ENCODE measurements at places on chromosomes 1 and 21. TPM values are rescaled to one million over a fixed set of nuclear protein-coding genes. Genes with fewer than 3 reads are reported as not detected.

GRCh38 chr1:232629250-232630046, 485 bp downstream of the SIPA1L2 start:
- DNase-seq = peak; percentile 32

The SMIM12 gene
- 43.2 TPM for total RNA-seq

GRCh38 chr1:65946960-65947359, 154.3 kb downstream of the PDE4B start:
- DNase-seq = no peak

The B3GALT6 gene
- 41.1 TPM for total RNA-seq

- no peak for DNase-seq
Measured at GRCh38 chr1:64212031-64212430, 8.6 kb downstream of the UBE2U start.

The FCRL5 gene
- not detected for total RNA-seq

- DNase-seq = no peak
Measured at GRCh38 chr21:31566064-31566463, 93.4 kb upstream of the SOD1 start.

- DNase-seq = no peak
Measured at GRCh38 chr21:15943009-15943666, 213.4 kb downstream of the USP25 start.

GRCh38 chr1:161071886-161072371, 2.2 kb upstream of the ARHGAP30 start:
- peak; percentile 33 for DNase-seq

The SPATA46 gene
- total RNA-seq = not detected

The RNU1-4 gene
- 2,478 TPM for total RNA-seq

DNA sequence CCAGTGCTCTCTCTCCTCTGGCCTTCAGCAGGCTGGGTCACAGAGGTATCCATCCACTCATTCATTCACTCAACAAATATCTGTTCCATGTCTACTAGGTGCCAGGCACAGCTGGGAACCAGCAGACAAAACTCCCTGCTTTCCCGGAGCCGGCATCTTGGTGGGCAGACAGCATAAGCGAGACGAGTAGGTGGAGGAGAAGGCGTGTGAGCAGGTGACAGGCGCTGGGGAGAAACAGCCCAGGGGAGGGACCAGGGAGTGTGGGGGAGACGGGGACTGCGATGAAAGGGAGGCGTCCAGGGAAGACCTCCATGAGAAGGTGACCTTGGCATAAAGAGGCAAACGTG, 11.0 kb upstream of the KCNAB2 start:
- no peak for DNase-seq

DNA sequence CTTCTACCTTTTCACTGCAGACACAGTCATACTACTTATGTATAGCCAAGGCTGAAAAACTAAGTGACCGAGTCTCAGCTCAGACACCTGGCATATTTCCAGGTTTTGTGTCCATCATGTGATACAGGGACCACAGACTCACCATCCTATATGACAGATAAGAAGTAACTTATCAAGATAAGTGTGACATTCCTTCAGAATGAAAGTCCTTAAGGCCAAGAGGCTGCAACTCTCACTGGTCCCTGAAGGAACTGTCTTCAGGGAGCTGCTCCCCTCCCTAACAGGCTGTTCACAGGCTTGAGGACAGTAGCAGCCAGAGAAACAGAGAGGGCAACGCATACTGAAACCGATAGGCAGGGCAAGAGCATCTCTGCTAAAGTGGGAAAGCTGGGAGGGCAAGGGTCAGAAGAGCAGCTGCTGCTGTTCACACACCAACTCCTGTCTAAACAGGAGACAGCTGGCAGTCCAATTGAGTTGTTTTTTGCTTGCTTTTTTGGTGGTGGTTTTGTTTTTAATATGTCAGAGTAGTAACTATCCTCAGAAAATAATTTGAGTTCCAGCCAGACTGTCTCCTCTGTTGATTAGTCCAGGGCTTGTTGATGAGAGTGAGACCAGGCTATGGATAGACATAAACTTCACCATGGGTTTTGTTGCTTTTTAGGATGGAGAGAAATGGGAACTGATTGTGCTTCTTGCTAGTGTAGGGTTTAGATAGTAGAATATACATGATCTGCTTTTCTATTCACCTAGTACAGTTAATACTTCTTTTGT, 67.7 kb downstream of the MACF1 start:
- DNase-seq = no peak

GRCh38 chr1:26434161-26434752, 2.1 kb downstream of the DHDDS start:
- DNase-seq = no peak

The WDTC1 gene
- total RNA-seq = 26.5 TPM

- DNase-seq = no peak
Measured at GRCh38 chr1:16324456-16324890, 27.8 kb downstream of the FBXO42 start.

DNA sequence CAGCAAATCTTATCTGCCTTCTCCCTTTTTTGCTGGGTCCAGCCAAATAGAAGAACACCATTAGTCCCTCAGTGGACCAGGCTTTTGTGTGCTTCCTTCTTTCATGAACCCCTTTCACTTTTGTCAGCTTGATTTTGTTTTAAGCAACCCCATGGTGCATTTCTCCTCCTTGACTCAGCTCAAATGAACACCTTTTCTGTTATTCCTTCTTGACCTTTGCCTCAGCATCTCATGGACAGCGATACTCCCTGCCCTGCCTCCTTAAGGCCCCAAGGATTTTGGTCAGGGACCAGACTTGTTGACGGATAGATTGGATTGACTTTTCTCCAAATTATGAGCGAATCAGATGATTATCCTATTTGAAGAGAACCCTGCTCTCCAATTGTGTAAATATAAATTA, 356.6 kb upstream of the USP24 start:
- DNase-seq = no peak

- no peak for DNase-seq
Measured at GRCh38 chr21:38956007-38956406, 150.3 kb downstream of the ETS2 start.

DNA sequence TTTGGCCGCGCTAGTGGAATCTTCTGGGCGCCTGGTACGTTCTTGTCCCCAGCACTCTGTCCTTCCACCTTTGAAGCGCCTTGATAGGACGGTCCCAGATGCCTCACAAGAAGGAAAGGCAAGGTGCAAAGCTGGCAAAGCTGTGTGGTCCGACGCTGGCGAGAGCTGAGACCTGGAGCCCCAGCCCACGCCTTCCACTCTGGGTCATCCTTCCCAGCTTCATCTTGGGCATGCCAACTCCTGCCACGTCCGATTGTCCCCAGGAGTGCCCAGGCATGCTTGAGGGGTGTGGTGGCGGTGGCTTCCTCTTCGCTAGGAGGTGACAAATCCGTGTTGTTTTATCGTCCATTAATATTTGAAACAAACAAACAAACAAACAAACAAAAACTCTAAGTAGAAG, 123.9 kb upstream of the DPYD start:
- no peak for DNase-seq

GRCh38 chr1:204128464-204128963, 23.3 kb downstream of the ETNK2 start:
- no peak for DNase-seq

The UBE2U gene
- not detected for total RNA-seq

The PPM1J gene
- total RNA-seq = 1.1 TPM

The C2CD2 gene
- 13.0 TPM for total RNA-seq

The SDC3 gene
- total RNA-seq = 129 TPM

- DNase-seq = no peak
Measured at GRCh38 chr1:201267481-201268229, 15.7 kb upstream of the PKP1 start.

DNA sequence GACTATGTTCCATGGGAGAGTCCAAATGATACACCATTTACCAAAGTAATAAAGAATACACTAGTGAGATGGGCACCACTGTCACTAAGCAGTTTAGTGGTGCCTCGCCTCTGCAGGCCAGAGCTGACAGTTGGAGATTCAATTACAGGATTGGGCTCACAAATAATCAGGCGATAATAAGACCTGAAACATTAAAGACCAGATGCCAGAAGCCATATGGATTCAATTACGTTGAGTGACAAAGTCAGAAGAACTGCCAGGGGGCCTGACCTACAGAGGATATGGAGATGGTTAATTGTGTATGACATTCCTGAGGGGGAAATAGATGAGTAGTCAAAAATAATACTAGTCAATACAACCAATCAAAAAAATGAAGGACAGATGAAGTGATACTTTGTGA, 65.2 kb upstream of the ST6GALNAC5 start:
- DNase-seq = no peak

DNA sequence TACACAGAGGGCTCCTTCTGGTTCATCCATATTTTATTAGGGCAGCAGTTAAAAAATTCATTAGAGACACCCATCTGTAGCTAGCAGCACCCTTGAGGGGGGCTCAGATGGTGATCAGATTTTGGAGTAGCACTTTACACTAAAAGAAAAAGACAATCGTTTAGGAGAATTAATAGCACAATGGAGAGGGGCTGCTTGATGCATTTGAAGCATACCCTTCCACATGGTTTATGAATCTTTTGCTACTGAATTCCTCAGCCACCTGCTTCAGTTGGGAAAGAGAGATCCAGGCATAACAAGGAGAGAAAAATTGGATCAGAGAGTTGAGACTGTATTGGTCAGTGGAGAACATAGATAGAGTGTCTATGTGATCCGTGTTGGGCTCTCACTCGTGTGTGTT, 54.4 kb downstream of the DISC1 start:
- DNase-seq = no peak

- no peak for DNase-seq
Measured at GRCh38 chr1:204634260-204634910, 51.2 kb downstream of the LRRN2 start.

The NOTCH2NLA gene
- total RNA-seq = 25.4 TPM

- no peak for DNase-seq
Measured at GRCh38 chr1:8822373-8823294, 5.2 kb upstream of the RERE start.

DNA sequence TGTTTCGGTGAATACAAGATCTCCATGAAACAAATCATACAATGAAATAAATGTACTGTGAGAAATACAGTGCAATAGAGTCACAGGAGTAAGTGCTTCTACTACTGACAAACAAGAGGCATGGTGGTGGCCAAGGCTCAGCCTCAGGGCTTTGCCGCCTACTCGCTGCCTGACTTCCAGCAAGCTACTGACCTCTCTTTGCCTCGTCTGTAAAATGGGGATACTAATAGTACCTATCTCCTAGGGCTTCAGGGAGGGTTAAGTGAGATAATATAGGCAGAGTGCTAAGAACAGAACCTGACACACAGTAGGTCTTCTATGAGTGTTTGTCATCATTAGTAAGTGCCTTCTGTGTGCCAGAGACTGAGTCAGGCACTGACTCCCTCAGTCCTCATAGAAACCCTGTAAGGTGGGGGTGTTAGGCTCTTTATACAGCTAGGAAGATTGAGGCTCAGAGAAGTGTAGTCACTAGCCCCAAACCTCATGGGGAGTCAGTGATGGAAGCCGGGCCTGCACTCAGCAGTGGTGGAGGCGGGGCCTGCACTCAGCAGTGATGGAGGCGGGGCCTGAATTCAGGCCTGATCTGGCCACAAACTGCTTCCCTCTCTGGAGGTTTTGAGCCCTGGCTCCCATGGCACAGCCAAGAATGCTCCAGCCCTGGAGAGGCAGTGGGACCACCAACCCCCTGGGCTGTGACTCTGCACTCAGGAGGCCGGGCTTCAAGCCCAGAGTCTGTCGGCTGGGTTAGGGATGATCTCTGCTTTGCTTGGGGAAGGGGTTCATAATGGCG, 6.8 kb downstream of the BSND start:
- no peak for DNase-seq

GRCh38 chr1:176540428-176540827, 77.5 kb downstream of the PAPPA2 start:
- DNase-seq = no peak

DNA sequence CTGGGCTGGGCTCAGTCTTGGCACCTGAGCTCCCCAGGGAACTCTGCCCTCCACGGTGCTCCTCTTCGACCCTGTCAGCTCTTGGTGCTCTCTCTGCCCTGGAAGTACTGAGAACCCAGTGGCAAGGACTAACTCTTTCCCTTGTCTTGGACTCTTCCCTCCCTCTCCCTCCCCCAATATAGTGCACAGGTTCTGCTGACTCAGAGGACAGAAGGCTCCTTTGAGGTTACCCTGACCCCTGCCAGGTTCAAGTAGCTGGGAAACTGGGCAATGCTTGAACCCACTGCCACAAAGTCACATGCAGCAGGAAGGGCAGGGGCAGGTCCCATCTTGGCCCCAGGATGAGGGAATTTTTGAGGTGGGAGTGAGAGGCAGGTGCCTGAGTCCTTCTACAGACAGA, 20.3 kb downstream of the KCNQ4 start:
- no peak for DNase-seq

The ITGB3BP gene
- total RNA-seq = 57.6 TPM

The AZIN2 gene
- 8.1 TPM for total RNA-seq

The LRRC39 gene
- total RNA-seq = 1.3 TPM

GRCh38 chr1:39214998-39215873, 10.7 kb downstream of the MACF1 start:
- DNase-seq = no peak

DNA sequence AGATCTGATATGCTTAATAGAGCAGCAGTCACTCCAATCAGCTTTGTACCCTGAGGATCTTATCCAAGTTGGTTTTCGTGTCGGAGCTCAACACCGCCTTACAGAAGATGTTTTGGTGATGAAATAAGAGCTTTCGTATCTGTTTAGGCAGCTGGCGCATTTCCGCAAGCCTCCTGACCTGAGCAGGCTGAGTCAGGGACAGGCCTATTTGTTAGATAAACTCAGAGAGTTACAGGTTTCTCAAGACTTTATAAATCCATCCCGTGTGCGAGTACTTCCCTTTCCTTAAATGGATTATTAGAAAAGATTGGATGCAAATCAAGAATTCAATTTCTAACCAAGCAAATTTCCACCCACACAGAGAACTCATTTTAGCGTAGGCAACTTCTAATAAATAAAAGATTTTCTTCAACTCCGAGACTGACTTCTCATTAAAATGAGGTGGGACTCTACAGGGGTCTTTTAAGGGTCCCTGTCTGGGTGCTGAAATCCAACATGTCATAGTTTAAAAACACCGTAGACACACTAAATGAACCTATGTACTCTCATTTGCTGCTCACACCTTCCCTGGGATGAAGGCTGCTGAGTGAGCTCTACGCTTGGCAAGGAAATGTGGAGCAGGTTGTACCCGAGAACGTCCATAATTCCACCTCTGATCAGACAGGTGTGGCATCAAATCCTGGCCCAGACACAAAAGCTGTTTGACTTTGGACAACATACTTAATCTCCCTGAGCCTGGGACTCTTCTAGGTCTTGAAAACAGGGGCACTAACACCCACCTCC, 106.9 kb upstream of the F3 start:
- no peak for DNase-seq

GRCh38 chr21:35023396-35024070, 25.6 kb downstream of the RUNX1 start:
- no peak for DNase-seq

GRCh38 chr1:227864882-227865281, 49.4 kb downstream of the PRSS38 start:
- DNase-seq = no peak

The PRAMEF10 gene
- not detected for total RNA-seq

GRCh38 chr1:245715291-245715701, 560.5 kb downstream of the KIF26B start:
- no peak for DNase-seq

The F3 gene
- 4.6 TPM for total RNA-seq

The SHE gene
- total RNA-seq = 0.19 TPM

GRCh38 chr1:11184973-11185372, 4.2 kb upstream of the ANGPTL7 start:
- DNase-seq = no peak

The ARHGAP30 gene
- total RNA-seq = not detected

The TSPAN2 gene
- 5.4 TPM for total RNA-seq

The FAM151A gene
- total RNA-seq = not detected

- no peak for DNase-seq
Measured at GRCh38 chr1:206729507-206729906, 41.1 kb upstream of the IL19 start.

Data from neural crest cell (in vitro differentiated cells).